HAP-1 (cell line): ENCODE measurements at places on chromosomes 7 and 10.

DNA sequence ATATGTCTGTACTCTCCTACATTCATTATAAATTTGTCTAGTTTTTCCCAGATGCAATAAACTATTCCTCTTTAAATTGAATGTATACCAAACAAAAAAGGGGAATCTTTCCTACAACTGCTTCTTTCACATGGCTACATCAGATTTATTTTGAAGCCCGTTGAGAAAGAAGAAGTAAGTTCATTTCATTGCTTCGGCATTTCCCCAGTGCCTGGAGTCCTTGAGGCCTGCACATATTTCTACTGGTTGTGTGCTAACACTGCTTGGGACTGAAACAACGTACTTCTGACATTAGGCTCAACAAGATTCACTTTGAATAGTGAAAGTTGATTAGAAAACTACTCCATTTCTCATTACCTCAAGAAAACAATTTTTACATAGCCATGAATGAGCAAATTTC is 201.7 kb downstream of the PHF14 start:
- DNase-seq, result no peak

GRCh38 chr7:99005776-99006175 is 127.4 kb downstream of the TRRAP start:
- DNase-seq, result no peak

- no peak for DNase-seq
These were observed 44.4 kb downstream of the GRM8 start for GRCh38 chr7:127208351-127208750.

GRCh38 chr10:116183733-116184511 is 89.1 kb downstream of the GFRA1 start:
- no peak for DNase-seq

GRCh38 chr7:70654979-70655378 is 477.0 kb upstream of the GALNT17 start:
- no peak for DNase-seq

DNA sequence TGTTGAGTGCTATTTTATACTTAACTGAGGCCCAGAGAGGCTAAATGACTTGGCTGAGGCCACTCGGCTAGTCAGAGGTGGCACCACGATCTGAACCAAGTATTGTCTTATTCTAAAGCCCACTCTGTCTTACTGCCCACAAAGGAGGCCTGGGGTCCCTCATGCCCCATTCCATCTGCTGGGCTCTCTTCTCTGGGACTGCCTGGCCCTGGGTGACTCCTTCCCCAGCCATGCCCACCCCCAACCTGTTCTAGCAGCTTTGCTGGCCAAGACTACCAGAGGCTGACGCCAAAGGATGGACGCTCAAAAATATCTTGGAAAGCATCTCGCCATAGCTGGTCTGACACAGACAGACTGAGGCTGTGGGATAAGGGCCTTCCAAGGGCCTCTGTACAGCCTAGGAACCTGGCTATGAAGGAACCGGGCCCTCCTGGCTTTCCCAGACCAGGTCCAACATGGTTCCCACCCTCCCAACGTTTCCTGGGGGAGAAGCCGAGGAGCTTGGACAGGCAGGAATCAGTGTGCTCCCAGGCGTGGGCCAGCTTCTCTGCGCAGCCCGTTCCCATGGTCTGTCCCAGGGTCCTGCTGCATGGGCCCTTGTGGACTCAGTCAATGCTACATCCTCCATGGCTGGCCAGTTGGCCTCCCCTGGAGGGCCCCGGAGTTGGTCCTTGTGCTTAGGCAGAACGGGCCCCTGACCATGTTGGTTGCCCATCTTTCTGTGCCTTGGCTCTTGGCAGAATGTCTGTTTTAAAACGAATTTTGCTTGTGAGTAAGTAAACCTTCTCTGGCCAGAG is 11.7 kb downstream of the HSPA12A start:
- no peak for DNase-seq

- no peak for DNase-seq
These were observed 150.9 kb downstream of the RGS10 start for GRCh38 chr10:119391440-119392251.
